ENCODE measurements at places on chromosomes 7 and 10.

GRCh38 chr7:108314551-108314950 lies 141.7 kb downstream of the NRCAM start:
- no peak for DNase-seq

DNA sequence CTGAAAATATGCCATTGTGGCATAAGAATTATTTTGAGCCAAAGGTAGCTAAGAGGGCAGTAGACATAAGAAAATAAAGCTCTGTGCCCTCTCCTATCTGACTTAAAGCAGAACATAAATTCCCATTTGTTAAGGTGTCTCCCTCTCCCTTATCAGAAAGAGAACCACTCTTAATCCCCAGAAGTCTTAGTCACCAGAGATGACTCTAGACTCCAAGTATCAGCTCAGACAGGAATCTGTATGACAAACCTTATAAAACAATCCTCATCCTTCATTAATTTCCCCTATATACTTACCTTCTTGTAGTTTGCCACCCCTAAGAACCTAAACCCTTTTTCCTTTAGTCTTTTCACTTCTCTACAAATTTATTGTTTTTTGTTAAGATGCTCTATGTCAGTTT lies 21.8 kb upstream of the PIP4K2A start:
- no peak for DNase-seq

DNA sequence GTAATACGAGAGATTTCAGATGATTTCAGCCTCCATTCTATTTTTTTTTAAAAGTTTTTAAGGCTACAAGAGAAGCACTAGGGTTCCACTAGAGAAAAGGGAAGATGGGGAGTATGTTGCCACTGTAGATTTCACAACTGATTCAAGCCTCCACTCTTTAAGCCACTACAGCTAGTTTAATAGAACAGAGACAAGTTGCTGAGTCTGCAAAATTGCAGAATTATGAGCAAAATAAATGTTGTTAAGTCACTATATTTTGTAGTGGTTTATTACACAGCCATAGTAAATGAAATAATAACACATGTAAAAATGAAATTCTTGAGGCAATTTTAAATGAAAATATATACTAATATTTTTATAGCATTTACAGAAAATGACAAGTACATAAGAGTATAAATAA lies 96.0 kb upstream of the POT1 start:
- DNase-seq, result no peak

DNA sequence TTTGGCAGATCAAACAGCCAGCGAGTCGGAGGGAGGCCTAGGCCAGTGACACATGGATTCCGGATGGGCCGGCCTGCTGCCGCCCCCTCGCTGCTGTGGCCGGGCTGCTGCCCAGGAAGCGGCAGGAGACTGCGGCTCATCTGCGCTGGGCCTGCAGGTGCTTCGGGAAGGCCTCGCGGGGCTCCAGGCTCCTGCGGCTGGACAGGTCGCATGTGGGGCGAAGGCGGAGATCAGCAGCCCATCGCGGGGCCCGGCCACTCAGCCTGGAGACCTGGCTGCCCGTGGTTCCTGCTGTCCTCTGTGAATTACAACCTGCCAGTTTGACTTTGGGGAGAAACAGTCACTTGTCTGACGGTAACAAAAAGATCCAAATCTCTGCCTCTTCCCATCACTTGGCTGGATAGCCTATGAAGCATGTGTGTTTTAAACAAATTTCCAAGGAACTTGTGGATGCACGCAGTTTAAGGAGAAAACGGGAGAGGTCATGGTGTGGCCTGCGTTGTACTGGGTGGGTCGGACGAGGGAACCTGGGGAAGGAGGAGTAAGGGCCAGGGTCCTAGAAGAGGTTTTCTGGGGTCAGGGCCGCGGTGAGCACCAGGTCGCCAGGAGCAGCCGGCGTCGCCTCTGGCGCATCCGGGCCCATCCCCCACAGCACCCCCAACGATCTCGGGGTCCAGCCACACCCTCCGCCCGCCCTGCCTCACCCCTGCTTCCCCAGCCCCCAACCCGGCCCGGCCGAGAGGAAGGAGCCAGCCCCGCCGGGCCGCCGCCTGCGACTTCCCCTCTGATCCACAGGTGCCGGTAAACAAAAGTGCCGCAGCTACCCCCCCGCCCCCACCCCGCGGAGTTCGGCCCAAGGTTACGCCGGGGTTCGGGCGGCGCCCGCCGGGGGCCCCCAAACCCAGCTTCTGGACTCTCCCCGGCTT lies 1.6 kb downstream of the SPOCK2 start:
- DNase-seq, result no peak

- DNase-seq, result no peak
Observed at GRCh38 chr10:35565602-35566081, 39.5 kb upstream of the GJD4 start.

GRCh38 chr7:81769891-81770727 lies at the start of gene HGF:
Gene HGF (minus strand): TSS chr7:81770047. CDS start chr7:81769971, 76 bp downstream.
- DNase-seq, result no peak

- no peak for DNase-seq
Observed at GRCh38 chr7:132333301-132333700, 243.0 kb downstream of the PLXNA4 start.

DNA sequence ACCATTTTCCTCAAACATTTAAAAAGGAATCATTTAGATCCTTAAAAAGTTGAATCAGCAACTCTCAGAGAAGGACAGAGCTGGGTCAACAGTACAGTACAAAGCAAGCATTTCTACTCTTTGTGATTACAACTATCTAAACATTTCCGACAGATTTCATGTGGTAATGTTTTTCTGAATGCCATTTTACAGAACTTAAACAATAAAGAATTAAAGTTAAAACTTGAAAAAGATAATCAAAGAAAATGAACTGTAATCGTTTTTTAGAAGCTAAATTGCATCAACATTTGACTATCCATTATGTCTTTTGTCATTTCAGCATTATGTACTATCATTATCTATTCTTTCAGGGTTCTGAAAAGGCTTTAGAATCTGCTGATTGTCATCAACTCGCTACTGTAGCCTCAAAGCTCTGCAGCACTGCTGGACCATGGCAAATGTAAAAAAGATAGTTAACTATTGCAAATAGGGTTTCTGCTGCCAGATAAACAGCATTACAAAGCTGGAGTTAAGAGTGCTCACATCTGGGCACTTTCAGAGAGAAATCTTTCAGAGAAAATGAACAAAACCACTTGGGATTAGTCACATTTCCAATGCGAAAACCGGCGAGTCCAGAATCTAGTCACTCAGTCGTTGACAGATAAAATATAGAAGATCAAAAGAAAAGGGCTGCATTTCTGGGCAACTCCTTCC lies 160.4 kb upstream of the LAMB4 start:
- DNase-seq, result no peak

GRCh38 chr10:47140761-47141348 lies 159.1 kb upstream of the GDF10 start:
- DNase-seq, result no peak

GRCh38 chr7:5362466-5362865 lies 61.2 kb downstream of the TNRC18 start:
- no peak for DNase-seq

DNA sequence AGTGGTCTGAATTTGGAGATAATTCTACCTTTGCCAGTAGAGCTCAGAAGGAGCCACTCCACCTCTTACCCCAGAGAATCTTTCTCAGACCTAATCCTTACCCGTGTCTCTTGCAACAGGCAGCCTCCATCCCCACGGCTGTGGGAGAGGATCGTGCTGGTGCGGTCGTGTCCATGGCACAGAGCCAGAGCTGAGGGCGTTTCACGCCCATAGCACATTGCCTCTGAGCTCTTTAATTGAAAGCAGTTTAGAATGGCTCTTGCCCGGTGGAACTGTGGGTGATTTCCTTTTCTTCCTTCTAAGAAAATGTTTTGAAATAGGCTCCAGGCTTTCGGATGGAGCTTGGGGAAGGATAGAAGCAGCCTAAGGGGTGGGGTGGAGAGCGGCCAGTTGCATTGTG lies 41.5 kb downstream of the PRF1 start:
- DNase-seq, result no peak

GRCh38 chr10:132110713-132111112 lies 45.0 kb downstream of the JAKMIP3 start:
- DNase-seq, result no peak

DNA sequence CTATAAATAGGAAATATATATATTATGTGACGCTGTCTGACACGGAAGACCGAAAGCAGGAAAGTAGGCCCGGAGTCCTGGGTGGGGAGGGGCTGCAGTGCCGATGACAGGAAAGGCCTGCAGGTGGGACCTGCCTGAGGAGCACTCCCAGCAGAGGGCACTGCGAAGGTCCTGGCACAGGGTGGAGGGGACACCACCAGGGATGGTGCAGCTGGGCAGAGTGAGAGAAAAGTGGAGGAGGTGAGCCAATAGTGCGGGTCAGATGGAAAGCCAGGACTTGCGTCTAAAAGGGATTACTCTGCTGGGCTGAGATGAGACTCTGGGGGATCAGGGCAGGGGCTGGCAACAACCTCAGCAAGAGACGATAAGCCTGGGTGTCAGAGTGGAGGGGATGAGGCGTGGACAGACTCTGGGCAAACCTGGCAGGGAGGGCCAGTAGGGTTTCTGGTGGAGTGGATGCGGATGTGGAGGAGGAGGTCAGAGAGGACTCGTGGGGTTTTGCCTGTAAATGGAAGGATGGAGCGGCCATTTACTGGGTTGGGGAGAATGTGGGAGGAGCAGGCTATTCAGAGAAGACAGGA lies 118.2 kb upstream of the ZNF746 start:
- no peak for DNase-seq

DNA sequence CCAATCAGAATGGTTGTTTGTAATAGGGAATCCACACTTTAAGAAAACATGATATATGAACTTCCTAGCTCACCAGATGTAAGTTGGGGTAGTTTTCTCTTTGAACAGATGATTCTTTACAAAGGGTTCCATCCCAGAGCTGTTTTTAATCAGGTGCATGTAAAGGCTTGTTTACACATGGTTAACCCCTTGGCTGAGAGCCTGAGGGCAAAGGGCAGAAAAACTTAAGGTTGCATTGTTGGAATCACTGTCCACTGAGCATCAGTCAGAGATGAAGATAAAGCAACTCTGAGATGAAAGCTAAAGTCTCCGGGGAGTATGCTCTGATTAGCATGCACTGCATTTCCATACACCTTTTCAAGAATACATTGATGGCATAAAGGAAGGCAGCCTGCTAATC lies 518.2 kb downstream of the SORCS3 start:
- no peak for DNase-seq

DNA sequence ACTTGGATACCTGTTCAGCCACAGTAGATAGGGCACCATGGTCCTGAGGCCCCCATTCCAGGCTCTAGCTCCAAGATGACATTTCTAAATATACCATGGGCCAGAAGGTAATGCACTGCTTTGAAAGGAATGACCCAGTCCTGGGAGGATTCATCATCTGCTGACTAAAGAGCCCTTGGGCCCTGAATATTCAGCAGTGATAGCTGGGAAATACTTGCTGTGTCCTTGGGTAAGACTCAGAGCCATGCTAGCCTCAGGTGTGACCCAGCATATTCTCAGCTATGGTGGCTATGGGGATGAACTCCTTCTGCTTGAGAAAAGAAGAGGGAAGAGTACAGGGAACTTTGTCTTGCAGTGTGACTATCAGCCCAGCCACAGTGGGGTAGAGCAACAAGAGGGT lies 21.3 kb upstream of the AGR2 start:
- DNase-seq, result no peak

GRCh38 chr10:126910798-126911197 lies 5.6 kb downstream of the DOCK1 start:
- DNase-seq, result no peak

- no peak for DNase-seq
Observed at GRCh38 chr7:139829025-139829774, at the start of gene TBXAS1. Gene TBXAS1 (plus strand): TSS chr7:139829264. CDS start chr7:139829391, 127 bp downstream.

DNA sequence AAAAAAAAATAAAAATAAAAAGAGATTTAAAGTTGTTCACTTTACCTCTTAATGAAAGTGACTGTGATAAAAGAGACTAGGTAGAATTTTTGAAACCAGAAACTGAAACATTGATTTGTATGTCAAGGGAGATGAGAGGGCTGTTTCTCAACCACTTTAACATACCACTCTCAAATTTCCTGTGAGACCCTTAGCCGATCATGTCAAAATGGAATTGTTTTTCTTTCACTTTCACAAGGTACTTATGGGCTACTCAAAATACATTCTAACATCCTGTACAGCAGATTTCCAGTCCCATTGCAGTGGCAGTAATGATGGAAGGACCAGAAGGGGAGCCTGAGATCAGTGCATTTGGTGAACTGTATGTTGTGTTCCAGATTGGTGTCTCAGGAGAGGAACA lies 261.2 kb downstream of the PPP1R3A start:
- no peak for DNase-seq

DNA sequence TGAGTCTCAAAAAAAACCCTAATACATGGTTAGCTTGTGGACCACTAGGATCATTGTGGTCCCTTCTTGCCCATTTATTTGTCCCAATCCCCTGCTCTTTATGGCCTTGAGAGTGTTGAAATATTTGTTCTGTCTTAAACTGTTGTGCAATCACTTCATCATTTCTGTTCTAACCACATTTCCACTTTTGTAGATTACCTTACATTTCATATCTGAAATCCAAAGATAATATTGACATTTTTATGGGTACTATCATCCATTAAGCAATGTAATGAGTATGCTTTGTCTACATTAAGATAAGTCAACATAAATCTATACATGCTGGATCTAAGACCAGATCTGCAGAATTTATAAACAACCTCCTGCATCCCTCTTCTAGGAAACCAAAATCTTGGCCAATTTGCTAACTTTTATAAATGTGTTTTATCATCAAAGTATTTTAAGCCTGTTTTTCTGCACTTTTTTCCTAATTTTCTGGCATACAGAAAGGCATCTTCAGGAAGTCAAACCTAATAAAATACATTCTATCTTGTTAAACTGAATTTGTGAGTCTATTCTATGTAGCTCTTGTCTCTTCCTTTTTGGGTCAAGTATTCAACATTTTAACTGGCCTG lies 359.4 kb upstream of the CELF2 start:
- DNase-seq, result no peak

- DNase-seq, result no peak
Observed at GRCh38 chr7:26787701-26788100, 76.7 kb downstream of the SKAP2 start.

DNA sequence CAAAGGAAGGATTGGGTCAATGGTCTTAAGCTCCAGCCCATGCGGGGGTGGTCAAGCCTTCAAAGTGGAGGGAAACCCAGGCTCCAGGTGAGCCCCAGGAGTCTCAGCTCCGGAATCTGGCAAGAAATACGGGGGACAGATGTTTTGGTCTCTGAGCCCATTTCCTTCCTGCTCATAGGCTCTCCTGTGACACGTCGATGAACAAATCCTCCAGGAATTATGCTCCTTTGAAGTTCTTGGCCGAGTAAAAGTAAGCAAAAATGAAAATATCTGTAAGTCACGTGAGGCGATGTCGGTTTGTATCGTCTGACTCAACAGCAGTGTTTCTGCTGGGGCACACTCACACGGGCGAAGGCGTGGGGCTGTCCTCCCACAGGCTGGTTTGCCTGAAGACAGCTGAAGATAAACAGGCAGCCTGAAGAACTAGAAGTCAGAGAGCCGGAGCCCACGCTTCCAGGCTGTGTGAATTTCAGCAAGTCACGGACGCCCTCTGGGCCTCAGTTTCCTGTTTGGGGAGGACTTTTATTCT lies 52.6 kb upstream of the SMNDC1 start:
- DNase-seq, result peak; percentile 34

DNA sequence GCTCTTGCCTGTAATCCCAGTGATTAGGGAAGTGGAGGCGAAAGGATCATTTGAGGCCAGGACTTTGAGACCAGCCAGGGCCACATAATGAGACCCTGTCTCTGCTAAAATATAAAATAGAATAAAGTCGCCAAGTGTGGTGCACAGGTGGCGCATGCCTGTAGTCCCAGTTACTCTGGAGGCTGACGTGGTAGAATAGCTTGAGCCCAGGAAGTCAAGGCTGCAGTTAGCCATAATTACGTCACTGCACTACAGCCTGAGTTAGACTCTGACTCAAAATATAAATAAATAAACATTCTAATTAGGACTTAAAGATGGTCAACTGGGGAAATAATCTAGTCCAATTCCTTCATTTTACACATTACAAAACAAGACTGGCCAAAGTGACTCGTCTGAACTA lies 768 bp downstream of the CHCHD2 start:
- no peak for DNase-seq

Data from stimulated activated CD4-positive, alpha-beta T cell treated with anti-CD3 and anti-CD28 coated beads, Interleukin-1b, Interleukin-23, amount 100 ng/mL, for 24 hours (primary cell).